Pons (tissue), 1 donor: ENCODE measurements at places on chromosomes 7 and 10.

- DNase-seq = no peak
Measured at GRCh38 chr10:64468219-64468618, 947.0 kb downstream of the REEP3 start.

DNA sequence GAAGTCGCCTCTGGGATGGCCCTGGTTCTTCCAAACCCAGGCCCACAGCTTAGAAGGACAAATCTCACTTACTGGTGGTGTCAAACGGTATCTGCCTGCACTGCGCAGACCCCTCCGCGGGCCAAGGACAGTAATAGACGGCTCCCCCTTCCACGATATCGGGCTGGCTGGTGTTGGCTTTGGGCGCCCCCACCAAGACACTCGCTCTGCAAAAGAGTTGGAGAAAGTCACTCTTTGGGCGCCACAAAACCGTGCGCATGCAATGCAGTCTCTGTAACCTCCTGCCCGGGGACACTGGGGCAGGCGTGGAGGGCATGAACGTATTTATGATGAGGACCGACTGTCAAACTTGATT, 1.1 kb downstream of the ITGA8 start:
- DNase-seq = no peak

GRCh38 chr10:54650547-54650946, 150.5 kb downstream of the PCDH15 start:
- DNase-seq = no peak

DNA sequence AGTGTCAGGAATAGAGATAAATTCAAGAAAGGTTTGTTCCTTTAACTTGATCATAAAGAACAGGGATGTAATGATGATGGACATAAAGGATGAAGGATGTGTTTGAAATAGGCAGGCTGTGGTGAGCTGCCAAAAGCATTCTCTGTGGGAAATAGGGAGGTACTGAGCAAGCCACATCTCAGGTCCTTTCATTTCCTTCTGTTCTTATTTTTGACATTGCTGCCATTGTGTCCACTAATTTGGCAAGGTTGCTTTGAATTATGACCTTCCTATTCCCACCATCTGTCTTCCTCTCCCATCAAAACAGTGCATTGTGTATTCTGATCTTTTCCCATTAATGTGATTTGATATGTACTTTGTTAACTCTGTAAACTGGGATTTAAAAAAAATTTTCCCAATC, 9.4 kb downstream of the SCRN1 start:
- no peak for DNase-seq

DNA sequence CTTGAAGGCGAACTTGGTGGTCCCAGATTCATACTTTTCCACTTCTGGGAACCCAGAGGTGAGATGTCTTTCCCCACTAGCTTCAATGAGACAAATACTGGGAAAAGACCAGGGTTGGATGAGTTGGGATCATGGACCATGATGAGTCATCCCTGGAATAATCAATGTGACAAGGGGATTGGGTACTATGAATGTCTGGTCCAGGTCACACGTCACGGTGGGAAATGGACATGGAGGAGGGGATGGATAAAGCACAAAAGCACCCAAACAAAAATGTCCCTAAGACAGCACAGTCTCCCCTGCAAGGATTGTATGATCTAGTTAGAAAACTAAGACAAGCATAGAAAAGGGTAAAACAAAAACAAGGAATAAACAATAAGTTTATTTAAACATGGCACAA, 12.4 kb upstream of the SORBS1 start:
- DNase-seq = no peak

GRCh38 chr7:45256309-45256708, 98.7 kb downstream of the RAMP3 start:
- no peak for DNase-seq
